Caki2 (cell line): ENCODE measurements at places on chromosomes 5 and 9.
A peak's percentile ranks its signal among the peaks of the same experiment; 100 is the strongest.

GRCh38 chr5:71887680-71888079 is 168.6 kb downstream of the CARTPT start:
- DNase-seq: peak; percentile 88

DNA sequence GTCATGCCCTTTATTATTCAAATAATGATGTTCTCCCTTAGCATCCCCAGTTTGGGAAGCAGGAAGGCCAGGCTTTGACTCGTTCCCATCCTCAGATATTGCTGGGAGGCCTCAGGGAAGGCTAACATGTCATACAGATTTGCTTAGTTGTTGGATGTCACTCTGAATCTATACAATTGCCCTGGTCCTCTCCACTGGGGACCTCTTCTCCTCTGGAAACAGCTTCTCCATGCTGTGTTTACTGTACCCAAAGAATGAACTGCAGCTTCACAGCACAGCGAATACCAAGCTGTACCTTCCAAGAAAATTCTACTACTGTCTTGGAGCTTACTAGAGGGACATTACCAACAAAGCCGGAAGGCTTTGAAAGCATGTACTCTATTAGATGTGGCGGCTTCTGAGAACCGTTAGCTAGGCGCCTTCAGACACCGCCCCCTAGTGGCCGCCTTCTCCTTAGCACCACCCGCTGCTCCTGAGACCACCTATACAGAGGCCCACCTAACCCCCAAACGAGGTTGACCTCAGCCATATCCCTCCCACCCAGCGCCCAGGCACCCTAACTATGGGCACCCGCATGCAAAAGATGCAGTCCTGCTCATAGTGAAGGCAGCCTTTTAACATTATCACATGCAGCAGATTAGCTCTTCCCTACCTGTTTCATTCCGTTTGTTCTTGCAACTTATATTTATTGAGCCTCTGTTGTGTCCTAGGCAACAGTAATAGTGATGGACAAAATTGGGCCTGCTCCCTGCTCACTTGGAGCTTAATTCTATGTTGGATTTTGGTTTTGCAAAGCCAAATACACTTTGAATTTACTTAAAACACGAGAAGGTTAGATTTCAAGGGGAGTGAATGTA is 34.9 kb upstream of the FOXI1 start:
- no peak for DNase-seq

- no peak for DNase-seq
Observed at GRCh38 chr9:110078604-110079003, 129.4 kb downstream of the C9orf152 start.

- no peak for DNase-seq
Observed at GRCh38 chr9:114076237-114077161, 1.6 kb downstream of the AMBP start.

GRCh38 chr9:135299651-135300345 is 179.8 kb upstream of the PPP1R26 start:
- DNase-seq: no peak

- DNase-seq: no peak
Observed at GRCh38 chr9:27535701-27536118, 6.1 kb upstream of the MOB3B start.

GRCh38 chr9:119375892-119376291 is 6.7 kb upstream of the BRINP1 start:
- DNase-seq: peak; percentile 43

DNA sequence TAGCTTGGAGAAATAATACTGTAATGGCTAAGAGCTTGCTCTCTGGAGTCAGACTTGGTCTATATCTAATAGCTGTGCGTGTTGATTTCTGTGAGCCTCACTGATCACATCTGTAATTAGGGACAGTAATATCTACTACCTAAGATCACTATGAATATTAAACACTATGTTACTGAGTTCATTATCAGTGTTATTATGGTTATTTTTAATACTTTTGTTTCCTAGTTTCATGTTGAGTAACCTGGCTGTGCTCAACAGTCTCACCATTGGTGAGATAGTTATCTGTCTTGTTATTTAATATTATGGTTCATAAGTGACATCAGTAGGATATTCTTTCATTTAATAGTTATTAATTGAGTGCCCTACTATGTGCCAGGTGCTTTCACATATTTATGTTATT is 22.4 kb upstream of the CAVIN4 start:
- no peak for DNase-seq

DNA sequence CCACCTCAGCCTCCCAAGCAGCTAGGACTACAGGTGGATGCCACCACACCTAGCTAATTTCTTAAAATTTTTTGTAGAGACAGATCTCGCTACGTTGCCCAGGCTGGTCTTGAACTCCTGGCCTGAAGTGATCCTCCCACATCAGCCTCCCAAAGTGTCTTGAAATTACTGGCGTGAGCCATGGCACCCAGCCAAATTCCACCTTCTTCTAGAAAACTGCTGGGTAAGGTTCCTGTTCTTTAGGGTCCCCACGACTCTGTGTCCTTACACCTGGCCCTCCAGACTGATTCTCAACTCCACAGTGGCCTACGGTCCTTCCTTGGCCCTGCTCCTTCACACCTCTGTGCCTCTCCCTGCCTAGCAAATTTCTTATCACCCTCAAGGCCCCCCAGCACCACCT is 1.9 kb downstream of the MAPK9 start:
- no peak for DNase-seq

DNA sequence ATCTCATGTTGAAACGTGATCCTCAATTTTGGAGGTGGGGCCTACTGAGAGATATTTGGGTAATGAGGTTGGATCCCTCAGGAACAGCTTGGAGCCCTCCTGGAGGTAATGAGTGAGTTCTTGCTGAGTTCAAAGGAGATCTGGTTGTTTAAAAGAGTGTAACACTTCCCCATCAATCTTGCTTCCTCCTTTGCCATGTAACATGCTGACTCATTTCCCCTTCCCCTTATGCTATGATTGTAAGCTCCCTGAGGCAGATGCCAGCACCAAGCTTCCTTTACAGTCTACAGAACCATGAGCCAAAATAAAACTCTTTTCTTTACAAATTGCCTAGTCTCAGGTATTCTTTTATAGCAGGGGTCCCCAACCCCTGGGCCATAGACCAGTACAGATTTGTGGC is 352.3 kb downstream of the SLCO4C1 start:
- no peak for DNase-seq

DNA sequence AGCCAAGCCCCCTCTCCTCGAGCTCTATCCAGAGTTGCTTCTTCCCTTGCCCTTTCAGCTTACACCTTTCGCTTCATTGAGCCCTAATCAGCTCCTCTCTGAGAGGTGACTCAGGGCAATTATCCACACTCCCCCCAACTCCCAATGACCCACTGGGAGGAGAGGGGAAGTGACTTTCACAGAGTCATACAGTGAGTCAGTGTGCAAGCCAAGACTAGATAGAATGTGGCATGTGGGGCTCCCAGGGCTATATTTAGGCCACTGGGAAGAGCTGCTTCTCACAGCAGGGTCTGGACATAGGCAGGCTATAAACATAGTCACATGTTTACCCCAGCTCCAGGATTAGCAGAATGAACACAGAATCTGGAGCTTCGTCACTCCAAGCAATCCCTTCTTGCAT is 57.4 kb downstream of the NRG2 start:
- DNase-seq: peak; percentile 88

DNA sequence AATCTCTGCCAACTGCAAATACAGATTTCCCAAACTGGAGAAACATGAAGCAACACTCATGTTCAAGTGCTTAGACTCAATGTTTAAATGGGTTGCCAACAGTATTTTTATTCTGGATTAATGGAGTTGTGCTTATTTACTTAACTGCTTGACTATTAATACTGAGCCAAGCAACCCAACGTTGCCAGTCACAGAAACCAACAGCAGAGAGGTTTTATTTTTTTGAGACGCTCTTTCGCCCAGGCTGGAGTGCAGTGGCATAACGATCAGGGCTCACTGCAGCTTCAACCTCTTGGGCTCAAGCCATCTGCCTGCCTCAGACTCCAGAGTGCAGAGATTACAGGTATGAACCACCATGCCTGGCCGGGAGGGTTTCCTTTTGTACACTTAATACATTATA is 8.5 kb upstream of the TMEM268 start:
- DNase-seq: no peak
